ENCODE measurements at places on chromosomes 2 and 18.

DNA sequence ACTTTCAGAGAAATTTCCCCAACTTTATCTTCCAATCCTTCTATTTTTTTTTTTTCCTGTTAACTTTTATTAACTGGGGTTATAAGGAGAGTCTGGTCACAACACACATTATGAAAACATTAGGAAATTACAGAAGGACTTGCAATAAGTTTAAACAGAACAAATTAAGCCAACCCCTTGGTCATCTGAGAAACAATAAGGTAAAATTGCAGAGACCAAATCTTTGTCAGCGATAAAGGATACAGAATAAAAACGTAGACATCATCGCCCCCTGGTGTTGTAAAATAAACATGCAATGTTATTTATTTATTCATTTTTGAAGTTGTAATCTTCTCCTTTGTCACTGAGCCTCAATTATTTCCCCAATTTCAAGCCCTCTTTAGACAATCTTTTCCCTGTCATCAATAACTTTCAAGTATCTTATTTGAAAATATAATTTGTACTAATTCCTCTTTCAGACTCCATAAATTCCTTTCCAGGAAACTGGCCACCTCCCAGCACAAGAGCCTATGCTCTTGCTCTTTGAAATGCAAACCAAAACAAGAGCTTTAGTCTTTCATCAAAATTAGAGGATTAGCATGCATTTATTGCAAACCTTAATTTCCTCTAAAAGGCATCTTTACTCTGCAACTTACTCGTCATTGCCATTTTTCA lies 19.5 kb downstream of the G6PC2 start:
- peak; percentile 34 for DNase-seq

- no peak for DNase-seq
These were observed 54.5 kb downstream of the MEIS1 start for GRCh38 chr2:66489436-66489835.

- peak; percentile 49 for DNase-seq
These were observed 38.5 kb downstream of the KCTD18 start for GRCh38 chr2:200471324-200471848.

DNA sequence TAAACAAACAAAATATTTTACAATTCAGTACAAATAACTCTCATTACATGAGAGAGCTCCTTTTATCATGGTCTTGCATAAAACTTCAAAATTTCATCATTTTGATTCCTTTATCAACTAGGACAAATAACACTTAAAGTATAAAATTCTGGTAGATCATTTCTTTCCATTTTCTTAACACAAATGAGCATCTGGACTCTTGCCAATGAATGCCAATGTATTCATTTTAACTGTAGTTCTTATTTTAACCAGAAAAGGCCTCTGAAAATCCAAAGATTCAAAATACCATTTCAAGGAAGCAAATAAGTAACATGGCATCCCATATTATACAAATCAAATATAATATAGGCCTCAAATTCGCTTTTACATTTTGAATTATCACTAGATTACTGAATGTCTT lies 13.8 kb upstream of the POU3F3 start:
- DNase-seq, result no peak

DNA sequence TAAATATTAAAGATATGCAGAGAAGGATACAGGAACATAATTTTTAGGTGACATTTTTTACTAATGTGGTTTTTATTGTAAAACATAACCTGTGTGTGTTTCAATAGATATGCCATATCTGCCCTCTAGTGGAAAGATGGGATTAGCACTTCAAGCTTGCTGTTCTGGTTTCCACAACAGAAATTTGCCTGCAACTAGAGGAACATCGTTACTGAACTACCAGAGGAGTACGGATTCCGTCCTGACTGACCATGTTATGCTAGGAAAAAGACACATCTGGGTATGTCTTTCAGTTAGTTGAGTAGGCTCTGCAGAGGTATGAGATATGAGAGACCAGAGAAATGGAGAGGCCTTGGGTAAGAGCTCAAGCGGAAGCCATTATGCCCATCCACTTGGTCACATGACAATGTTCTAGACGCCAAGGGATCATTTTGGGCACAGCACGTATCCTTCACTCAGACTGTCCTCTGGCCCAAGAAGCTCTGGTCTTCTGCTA lies 104.9 kb downstream of the MBD2 start:
- DNase-seq, result peak; percentile 15
